CD4-positive, alpha-beta T cell treated with Interleukin-15 for 4 hours (primary cell): ENCODE measurements at places on chromosomes 2 and 18.

DNA sequence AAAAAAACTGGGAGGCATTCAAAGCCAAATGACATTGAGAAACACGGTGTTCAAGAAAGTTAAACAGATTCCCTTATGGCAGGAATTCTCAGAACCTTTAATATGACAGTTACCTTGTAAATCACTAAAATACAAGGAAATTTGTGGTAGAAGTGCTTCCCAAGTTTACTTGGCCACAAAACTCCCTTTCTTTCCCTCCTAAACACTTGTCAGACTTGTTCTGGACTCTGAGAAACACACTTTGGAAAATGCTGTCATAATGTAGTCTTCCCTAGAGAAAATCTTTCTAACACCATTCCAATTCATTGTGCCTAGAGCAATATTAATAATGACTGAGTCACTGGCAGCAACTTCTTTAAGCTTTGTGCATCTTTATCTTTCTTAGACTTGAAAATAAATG is 140.4 kb downstream of the ANKRD44 start:
- DNase-seq: no peak

DNA sequence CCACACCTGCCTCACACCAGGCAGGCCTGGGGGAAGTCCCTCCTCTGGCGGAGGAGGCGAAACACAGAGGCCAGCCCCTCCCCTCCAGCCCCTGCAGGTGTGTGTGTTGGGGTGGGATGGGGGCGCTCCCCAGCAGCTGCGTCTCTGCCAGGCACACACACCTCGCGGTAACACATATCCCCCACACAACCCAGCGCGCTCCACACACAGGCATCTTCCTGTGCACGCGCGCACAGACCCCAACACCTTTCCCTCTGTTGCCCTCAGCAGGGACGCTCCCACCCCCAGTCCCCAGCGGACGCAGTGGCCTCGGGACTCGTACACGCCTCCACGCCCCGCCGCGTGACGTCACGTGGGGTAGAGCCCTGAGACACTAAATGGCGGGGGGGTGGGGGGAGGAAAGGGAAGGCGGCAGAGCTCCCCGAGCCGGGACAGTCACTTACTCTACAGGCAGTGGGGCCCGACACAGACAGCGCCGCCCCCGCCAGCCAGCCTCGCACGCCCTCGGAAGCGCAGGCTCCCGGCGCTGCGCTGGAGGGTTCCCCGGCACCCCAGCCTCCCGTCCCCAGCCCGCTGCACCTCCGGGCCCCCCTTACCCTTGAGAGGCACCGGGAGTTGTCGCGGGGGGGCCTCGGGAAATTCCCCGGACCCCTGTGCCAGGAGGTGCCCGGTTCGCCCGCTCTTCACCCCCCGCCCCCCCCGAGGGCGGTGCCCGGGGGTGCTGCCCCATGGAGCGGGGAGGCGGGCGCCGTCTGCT is at the start of gene WNT10A:
Gene WNT10A, plus strand, starts transcription at position 751 of the 757 bp plus-strand sequence. CDS start 144 bp downstream, outside the sequence.
- DNase-seq: peak; percentile 90

DNA sequence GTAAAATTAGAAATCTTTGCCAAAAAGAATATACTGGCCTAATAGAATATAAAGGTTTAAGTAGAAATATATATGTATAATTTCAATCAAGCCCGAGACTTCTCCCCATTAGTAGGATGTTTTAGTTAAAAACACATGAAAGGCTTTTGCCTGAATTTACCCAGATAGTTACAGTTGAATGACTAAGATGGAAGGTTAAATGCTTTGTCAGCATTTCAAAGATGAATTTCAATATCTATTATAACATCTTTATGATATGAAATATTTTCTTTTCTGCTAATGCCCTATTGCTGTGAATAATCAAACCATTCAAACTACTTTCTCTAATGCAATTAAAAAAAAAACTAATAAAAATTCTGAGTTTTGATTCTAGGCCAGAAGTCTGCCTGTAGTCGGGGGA is 18.0 kb upstream of the ABCA12 start:
- no peak for DNase-seq

DNA sequence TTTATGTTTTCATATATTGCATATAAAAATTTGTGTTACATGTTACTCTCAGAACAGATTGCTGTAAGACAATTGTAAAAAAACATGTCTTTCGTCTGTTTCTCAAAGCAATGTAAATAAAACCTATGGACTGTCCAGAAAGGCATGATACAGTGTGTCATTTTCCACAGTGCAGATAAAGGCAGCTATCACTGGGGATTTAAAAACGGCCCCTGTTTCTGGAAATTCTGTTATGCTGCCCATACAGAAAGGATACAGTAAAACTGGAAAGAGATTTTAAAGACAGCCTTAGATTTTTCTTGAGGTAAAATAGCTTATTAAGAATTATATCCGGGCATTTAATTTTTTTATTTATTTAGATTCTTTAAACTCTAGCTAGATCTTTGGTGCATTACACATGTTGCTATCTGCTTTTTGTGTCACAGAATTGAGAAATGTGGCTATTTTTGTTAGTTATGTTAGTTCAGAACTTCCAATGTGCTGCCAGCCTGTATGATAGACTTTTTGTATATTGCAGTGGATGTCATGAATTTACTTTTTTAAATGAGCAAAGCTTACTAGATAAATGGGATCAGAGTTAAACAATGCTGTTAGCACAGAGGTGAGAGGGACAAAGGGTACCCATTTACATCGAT is 859 bp upstream of the INO80D start:
- DNase-seq: no peak

DNA sequence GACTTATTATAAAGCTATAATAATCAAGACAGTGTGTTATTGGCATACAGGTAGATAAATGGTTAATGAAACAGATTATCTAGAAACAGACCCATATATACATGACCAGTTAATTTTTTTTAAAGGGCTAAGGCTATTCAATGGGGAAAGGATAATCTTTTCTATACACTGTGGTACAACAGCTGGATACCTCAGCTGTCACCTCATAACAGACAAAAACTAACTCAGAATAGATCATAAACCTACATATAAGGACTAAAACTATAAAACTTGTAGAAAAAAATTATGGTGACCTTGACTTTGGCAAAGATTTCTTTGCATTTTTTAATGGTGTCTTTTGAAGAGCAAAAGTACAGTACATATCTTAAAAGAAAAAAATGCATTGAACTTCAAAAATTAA is 30.2 kb downstream of the MAP3K2 start:
- no peak for DNase-seq

DNA sequence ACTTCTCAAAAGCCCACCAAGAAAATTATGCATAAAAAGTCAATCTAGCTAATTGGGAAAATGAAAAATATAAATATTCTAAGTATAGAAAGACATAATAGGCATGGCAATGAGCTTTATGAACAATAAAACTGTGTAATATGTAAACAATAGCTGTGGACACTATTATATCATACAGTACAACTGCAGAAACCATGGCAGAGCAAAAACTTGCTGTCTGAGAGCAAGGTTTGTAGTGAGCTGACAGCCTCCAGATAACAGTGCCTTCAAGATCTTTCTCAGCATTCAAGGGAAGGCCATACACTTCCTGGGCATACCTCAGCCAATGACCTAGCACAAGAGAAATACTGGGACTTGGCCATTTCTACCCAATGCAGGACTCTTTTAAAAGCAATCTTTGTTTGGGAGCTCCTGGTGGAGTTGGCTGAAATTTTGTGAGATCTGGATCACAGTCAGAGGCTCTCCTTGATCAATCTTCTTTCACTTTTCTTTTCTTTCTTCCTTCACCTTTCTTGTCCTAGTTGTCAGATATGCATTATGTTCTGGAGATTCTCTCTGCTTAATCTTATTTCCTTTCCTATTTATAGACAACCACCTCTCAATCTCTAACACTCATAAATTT is 427.2 kb upstream of the UBE2E3 start:
- DNase-seq: no peak

DNA sequence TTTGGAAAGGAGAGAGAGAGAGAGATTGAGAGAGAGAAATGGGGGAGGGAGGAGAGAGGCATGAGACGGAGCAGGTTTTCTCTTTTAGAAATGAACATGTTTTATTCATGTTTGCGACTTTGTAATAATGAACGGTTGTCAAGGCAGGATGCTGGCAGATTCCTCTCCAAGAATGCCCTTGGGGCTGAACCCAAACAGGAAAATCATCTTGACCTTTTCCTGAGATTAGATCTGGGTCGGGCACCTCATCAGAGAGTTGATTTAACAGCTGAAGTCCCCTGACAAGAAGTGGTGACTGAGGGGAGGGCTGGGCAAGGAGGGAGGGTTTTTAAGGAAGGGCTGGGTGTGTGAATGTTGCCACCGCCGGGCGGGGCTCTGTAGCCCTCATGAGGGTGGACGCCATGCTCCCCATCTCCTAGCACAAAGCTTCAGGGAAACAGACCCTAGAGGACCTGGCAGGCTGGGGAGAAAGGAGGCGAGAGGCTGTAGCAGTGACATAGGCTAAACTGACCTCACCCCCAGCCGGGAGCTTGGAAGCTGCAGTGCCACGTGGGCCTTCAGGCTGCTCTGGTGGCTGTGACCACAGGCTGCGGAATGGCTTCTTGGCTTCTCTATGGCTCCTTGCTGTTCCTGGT is 60.0 kb downstream of the LIPG start:
- DNase-seq: no peak
